ENCODE measurements at places on chromosomes 12 and 14.

- DNase-seq: no peak
Observed at GRCh38 chr14:28102814-28103213, 663.8 kb upstream of the FOXG1 start.

DNA sequence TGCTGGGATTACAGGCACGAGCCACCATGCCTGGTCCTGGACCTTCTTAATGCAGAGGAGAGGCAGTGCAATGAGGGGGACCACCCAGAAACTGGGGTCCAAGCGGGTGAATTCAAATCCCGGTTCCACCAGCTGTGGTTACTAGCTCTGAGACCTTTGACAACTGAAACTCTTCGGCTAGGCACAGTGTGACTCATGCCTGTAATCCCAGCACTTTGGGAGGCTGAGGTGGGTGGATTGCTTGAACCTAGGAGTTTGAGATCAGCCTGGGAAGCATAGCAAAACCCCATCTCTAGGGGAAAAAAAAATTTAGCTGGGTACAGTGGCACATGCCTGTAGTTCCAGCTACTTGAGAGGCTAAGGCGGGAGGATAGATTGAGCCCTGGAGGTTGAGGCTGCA lies 5.0 kb upstream of the CD4 start:
- DNase-seq: no peak

GRCh38 chr12:16692099-16692498 lies 86.1 kb upstream of the LMO3 start:
- no peak for DNase-seq

- no peak for DNase-seq
Observed at GRCh38 chr14:73879027-73879426, 7.6 kb upstream of the ZNF410 start.

DNA sequence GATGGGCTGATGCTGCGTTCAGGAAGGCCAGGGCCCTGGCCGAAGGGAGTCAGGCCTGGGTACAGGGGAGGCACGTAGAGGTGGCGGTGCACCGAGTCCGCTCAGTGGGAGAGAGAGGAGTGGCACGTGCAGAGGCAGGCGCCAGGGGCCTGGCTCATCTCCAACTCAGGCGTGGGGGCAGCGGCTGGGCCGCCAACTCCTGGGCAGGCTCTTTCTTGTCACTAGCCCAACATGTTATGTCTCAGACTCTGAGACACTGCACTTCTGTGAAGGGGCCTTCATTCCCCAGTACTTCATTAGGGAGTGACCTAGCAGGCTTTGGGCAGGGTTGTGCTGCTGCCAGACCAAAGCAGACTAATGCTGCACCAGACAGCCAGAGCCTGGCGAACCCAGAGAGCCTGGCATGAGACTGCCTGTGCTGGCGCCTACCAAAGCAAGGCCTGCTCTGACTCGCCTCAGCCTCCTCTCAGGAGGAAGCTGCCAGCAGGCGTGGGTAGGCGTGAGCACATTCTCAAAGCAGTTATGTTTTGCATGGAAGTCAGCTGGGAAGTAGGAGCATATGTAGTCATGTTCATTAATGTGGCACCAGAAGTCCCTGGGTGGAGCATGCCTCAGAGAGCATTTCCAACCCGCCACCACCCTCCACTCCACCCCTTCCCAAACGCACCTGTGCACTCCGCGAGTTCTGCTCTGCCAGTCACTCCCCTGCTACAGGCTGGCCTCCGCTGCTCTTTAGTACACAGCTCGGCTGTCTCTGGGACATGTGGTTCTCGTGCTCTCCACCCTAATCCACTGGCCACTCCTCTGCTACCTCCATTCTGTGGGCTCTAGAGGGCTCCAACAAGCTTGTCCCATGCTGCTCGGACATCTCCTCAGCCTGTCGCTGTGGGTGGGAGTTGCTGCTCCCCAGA lies 9.7 kb downstream of the CKB start:
- DNase-seq: no peak

DNA sequence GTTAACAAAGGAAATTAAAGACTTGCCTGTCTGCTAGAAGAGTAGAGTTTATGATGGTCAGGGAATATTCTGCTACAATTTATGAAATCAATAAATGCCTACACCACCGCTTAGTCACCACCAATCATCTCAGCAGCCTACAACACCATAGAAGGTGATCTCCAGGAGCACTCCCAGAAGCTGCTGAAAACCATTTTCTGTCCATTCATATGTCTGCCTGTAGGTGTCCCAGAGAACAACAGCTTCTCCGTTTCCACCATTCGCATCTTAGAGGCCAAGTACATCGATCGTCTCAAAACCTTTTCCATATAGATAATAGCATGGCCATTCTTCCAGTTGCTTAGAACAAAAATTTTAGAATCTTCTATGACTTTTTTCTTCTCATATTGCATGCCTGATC lies 303.4 kb downstream of the KCNC2 start:
- no peak for DNase-seq

- no peak for DNase-seq
Observed at GRCh38 chr12:104909761-104910160, 48.3 kb downstream of the SLC41A2 start.

- DNase-seq: no peak
Observed at GRCh38 chr14:99185436-99186068, 86.4 kb downstream of the BCL11B start.

DNA sequence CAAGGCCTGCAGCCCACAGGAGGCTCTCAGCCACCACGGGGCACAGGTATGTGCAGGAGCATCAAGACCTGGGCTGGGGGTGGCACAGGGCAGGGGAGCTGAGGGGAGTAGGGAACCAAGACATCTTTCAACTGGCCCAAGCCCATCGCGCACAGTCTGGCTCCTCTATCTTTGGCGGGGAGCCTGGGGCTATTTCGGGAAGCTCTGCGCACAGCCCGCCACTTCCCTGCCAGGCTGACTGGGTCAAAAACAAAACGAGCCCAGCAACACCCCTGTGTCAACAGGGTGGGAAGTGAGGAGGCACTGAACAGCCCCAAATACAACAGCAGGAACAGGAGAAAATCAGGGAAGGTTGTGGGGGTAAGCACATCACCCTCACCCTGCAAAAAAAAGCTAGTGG lies 83.9 kb downstream of the ARL6IP4 start:
- no peak for DNase-seq

DNA sequence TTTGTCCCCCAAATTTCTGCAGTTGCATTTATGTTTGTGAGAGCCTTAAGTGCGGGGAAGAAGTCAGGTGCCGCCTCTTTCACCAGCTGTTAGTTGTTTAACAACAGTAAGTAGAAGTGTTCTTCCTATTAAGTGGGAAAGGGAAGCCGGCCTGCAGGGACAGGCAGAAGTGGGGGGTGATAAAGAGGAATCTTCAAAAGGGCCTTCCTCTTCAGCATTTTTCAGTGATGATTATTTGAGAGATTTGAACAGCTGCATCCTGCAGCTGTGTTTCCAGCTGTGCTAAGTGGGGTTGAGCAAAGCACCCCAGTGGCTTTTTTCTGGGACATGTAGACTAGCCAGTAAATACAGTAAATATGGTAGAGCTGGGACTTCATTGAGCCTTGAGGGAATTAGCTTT lies 32.1 kb upstream of the SLC38A1 start:
- no peak for DNase-seq

- DNase-seq: no peak
Observed at GRCh38 chr12:7868391-7868790, 4.3 kb downstream of the SLC2A14 start.

- no peak for DNase-seq
Observed at GRCh38 chr12:13362260-13362841, 165.8 kb downstream of the EMP1 start.

DNA sequence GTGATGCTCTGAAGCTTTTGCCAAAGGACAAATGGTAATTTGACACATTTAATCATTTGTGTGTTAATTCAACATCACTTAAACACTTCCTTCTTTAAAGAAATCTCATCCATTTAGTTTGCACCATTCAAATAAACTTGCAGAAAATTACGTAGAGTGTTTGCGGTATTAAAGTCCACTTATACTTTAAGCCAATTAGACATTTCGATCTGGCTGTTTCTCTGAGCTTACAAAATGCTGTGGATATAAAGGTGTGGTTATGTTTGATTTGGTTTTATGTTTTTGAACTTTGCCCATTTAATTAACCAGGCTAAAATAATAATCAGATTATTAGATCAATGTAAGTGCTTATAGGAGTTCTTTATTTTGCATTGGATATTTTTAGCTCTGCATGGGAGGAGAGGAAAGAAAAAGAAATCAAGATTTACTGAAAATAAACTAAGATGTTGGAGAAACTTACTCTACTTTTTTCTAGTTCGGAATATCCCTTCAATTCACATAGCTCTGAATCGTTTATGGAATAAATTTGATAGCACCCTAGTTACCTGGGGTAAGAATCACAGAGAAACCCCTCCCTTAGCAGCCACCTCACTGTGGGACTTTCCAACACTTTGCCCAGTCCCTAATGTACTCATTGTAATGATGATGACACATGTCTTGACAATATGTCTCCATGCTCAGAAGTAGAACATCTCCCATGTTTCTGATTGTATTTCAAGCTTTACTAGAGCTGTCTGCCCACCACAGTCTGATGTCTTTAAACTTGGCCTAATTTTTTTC lies 268.0 kb downstream of the BTG1 start:
- peak; percentile 23 for DNase-seq

- peak; percentile 50 for DNase-seq
Observed at GRCh38 chr12:48183091-48183875, at the start of gene CCDC184. Gene CCDC184, plus strand, starts transcription at chr12:48183644. Its CDS starts 479 bp downstream, at chr12:48184123.

DNA sequence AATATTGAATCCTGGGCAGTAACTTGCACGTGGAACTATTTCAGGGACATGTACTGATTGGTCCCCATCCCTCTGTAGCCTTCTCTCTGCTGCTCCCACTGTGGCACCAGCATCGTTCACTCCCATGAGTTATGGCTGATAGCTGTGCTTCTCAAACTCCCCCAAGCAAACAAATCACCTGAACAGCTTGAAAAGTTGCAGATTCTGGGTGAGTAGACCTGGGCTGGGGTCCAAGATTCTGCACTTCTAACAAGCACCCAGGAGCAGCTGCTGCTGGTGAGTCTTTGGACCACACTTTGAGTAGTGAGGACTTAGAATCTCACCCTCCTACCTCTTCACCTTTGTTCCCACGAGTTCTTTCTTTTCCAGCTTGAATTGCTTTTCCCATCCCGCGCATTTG lies 49.4 kb upstream of the ZFP36L1 start:
- no peak for DNase-seq

DNA sequence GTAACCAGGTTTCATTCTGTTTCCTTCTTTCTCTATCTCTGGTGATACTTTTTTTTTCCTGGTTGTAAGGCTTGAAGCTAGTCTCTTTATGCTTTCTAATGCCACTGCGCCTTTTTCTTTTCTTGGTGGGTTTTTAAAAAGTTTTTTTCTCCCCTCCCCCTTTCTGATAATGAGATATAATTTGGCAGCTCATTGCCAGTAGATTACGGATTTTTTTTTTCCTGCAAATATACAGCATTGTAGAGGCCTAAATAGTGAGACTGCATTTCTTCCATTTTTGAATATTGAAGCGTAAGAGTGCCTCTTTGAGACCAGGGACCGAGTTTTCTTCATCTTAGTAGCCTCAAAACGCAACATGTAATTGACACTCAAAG lies 1.1 kb downstream of the PAPOLA start:
- DNase-seq: no peak

DNA sequence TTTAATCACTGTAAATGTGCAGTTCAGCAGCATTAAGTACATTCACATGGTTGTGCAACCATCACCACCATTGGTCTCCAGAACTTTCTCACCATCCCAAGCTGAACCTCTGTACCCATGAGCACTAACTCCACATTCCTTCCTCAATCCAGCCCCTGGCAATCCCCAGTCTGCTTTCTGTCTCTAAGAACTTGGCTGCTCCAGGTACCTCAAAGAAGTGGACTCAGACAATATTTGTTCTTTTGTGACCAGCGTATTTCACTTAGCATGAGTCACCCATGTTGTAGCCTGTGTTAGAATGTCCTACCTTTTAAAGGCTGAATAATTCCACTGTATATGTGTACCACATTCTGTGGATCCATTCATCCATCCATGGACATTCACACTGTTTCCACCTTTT lies 64.6 kb downstream of the SLC24A4 start:
- no peak for DNase-seq

DNA sequence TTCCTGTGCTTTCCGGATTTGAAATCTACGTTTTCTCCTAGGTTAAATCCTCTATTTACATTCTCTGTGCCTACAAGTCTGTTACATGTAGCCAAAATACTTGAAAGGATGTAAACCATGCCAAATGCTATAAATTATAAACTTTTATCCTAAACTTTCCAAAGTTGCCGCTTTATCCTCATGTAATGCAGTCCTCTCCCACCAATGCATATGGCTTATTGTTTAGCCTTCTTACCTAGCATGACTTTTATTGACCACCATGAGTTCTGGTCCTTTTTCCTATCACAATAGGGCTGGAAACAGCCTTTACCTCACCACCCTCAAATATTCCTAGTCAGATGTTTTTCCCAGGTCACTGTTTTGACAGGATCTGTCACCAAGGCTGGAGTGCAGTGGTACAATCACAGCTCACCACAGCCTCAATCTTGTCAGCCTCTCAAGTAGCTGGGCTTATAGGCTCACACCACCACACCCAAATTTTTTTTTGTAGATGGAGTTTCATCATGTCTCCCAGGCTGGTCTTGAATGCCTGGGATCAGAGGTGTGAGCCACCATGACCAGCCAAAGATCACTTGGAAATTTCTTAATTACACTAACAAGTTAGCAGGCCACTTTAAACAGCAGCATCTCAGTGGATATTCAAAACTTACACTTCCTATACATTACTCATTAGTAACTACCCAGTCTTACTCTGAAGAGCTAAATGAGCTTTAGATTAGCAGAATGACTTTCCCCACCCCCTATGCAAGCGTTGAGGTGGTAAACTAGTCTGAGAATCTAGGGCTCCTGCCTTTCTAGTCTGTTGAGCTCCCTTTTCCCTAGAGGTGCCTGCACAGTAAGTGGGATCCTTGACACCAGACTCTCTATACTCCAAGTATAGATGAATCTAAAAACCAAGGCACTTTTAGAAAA lies 4.1 kb downstream of the TUBA1B start:
- no peak for DNase-seq

DNA sequence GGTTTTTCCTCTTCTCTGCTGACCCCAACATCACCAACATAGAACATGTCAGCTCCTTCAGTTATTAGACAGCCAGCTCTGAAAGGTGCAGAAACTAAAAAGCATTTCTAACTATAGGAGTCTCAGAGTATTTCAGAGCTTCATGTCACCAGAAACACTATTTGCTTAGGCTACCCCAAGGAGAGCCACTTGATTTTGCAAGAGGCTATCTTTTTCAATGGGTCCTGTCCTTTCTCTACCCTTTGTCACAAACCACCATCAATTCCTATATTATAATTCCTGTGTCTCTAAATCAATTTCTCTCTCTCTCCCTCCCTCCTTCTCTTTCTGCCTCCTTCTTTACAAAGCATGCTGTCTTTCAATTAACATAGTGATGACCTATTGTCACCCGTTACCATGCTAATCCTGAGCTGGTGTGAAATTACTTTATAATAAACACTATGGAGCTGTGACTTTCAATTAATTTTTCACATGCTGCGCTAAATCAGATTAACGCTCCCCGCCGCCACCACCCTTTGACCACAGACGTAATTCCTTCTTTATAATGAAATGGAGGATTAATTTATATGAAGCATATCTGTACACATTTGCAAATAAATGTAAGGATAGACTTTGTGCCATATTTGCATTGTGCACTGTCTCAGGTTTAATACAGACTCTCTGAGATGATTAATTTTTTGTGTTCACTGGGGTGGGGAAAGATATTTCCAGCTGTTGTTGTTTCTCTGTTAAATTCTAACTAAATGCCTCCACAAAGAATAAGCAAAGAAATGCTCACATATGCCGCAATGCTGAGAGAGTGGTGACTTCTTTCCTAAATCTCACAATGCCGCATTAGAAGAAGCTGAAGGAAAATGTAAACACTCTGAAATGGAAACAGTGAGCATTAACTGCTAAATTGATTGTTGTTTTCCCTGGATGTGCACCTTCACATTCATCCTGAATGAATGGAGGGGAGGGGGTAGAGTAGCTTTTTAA lies 418.6 kb downstream of the PDZRN4 start:
- DNase-seq: no peak

- no peak for DNase-seq
Observed at GRCh38 chr12:11433664-11434063, 38.3 kb upstream of the PRB2 start.

All from stimulated activated CD8-positive, alpha-beta memory T cell treated with anti-CD3 and anti-CD28 coated beads, Interleukin-15, amount 100 ng/mL, for 48 hours (primary cell).